Stimulated activated CD4-positive, alpha-beta T cell treated with anti-CD3 and anti-CD28 coated beads, TNF-alpha, amount 100 ng/mL, for 24 hours (primary cell): ENCODE measurements at places on chromosomes 11 and 22.

GRCh38 chr22:47567126-47568090 lies 805.0 kb downstream of the TBC1D22A start:
- no peak for DNase-seq

GRCh38 chr11:98531576-98531975 lies 489.2 kb upstream of the CNTN5 start:
- no peak for DNase-seq

GRCh38 chr11:13316528-13316961 lies 39.0 kb downstream of the BMAL1 start:
- DNase-seq, result no peak

DNA sequence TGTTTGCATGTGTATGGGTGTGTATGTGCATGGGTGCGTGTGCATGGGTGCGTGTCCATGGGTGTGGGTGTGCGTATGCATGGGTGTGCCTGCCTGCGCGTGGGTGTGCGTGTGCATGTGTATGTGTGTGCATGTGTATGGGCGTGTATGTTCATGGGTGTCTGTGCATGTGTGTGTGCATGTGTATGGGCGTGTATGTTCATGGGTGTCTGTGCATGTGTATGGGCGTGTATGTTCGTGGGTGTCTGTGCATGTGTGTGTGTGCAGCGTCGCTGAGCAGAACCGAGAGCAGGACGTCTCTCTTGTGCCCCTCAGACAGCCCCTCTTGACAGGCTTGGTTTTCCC lies 13.9 kb downstream of the IL17REL start:
- no peak for DNase-seq

DNA sequence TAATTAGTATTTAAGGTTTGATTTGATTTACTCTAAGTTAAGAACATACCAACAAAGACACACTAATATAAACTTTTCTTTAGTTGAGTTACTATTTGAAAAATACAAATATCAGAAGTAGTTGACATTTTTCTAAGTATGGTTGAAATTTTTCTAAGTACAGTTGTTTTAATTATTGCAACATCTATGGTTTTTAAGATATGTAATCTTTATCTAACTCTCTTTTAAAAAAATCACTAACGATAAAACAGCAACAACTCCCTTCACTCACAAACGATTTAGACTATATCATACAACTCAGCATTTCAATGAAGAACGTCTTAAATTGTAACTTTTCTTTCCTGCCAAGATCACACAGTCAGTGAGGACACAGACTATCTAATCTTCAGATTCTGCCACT lies 2.0 kb downstream of the C2CD3 start:
- no peak for DNase-seq

GRCh38 chr11:65744026-65744698 lies 23.6 kb upstream of the RNASEH2C start:
- DNase-seq, result no peak

- no peak for DNase-seq
Observed at GRCh38 chr11:68099474-68100405, 21.4 kb downstream of the CHKA start.

GRCh38 chr11:61377461-61378160 lies 14.8 kb upstream of the TMEM216 start:
- DNase-seq, result no peak
